ENCODE measurements at places on chromosomes 4 and X.

DNA sequence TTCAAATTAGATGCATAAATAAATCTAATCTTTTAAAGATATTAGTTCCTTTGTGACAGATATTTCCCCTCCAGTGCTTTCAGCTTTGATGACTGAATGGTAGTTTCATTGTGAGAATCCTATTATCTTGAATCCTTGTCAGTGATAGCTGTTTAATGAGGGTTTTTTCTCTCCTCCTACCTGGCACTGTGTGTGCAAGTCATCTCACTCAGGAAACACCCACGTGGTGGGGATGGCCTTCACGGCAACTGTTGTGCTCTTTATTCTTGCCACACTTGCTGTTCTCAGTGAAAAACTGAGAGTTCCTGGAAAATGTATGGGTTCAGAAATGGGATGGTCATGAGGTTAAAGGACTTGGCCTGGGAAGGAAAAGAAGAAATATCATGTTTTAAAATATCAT lies 129.9 kb downstream of the SPRY1 start:
- DNase-seq, result no peak

DNA sequence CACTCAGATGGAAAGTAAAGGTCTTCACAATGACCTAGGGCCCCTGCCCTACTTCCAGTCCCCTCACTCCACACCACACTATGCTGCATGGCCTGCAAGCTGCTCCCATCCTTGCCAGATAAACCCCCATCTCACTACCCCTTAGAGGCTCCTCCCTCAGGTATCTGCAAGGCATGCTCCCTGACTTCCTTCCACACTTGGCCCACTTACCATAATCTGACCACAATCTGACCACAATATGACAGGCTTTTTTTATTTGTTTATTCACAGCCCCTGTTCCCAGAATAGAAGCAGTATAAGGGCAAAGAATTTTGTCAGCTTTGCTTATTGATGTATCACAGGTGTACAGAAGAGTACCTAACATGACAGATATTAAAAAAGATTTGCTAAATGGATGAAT lies 124.7 kb downstream of the CAMK2D start:
- DNase-seq, result no peak

DNA sequence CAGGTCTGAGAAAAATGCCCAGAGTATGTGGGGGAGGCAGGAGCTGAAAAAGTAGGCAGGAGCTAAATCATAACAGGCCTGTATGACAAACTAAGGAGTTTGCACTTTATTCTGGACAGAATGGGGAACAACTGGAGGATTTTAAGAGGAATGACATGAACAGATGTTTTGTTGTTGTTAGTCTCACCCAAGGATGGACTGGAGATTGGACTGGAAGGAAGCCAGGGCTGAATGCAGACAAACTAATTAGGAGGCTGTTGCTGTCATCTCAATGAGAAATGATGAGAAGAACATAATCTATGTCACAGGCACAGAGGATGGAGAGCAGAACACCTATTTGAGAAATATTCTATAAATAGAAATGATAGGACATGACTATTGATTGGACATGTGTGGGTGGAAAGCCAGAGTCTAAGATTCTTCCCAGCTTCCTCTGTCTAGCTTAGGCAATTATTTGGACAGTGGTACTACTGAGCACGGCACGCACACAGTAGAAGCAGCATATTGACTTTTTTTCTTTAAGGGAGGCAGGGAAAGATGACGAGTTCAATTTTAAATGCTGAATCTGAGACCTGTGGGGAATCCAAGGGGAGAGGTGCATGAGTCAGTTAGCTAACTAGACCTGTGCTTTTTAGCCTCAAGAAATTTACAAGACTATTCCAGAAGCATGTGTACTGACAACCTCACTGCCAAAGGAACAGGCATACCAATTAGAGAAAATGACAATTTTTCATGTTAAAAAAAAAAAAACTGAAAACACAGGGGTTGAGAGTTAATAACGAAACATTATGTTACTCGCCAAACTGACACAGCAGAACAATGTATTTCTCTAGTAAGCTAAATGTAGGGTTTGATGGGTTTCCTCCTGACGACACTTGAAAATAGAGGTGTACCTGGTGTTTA lies 963 bp upstream of the USO1 start:
- DNase-seq, result peak; percentile 19

GRCh38 chr4:176883681-176884418 lies 91.1 kb upstream of the VEGFC start:
- no peak for DNase-seq

DNA sequence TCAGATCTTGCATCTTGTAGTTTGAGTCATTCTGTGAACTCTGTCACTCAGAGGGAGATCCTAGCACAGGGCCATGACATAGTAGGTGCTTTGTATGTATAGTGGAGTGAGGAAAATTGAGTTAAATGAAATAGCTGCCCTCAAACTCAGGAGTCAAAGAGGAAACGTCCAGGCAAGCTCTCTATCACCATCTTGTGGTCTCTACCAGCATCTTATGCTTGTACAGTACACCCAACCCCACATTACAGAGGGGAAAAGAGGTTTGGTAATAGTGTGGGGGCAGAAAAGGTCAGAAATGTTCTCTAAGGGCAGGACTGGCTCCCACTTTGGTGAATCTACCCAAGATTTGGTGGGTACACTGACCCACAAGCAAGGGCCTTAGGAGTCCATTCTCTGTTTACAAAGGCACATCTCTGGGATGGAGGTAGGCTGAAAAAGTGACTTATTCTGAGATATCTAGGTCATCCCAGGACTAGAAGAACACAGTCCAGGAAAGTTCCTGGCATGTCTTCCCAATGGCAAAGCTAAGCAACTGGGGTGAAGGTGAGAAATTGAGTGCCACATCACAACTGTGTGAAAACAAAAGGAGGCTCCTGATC lies 131.8 kb downstream of the OR13H1 start:
- DNase-seq, result no peak

DNA sequence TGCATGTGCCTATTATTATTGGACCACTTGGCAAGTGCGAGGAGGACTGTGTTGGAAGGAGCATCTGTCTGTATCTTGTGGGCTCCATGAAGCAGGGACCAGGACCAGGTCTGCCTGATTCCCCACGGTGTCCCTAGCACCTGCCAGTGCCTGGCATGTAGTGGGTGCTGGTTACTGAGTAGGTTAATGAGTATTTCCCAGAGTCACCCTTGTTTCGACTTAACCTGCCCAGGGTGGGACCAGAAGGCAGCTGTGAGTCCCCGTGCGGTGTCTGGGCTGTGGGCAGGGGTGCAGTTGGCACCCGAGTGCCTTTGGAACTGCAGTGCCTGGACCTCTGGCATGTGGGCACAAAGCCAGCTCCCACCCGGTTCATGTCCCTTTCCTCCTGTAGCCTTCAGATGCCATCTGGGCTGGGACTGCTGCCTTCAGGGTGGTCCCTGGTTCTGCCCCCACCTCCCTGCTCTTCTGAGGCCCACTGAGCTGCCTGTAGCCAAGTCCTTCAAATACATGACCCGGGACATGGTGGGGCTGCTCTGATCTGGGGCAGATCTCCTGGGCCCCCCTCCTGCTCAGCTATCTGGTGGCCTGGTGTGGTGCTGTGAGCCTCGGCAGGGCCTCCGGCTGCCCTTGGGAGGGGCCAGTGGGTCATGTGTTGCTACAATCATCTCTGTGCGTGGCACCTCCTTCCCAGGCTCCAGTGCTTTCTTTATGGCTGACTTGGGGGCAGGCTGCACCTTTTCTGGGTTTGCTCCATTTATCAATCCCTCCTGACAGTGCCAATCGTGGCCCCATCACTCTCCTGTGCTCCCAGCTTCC lies 53.0 kb upstream of the SORCS2 start:
- no peak for DNase-seq

DNA sequence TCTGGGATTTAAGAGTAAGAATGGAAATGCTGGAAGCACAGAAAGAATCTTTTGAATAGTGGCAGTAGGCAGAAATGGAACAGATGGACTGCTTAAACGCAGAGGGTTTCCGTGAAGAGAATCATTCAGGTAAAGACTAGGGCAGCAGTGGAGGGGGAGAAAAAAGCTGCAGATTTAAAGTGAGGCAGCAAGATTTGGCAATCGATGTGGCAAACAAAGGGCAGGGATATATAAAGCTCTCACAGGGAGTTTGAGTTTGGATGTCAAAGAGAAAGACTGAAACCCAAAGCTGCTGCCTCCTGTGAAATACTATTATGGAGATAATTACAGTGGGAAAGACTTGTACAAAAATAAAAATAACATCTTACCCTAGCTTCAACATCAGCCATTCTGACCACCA lies 384.0 kb downstream of the CENPC start:
- no peak for DNase-seq

GRCh38 chrX:9019151-9019550 lies 14.8 kb downstream of the FAM9B start:
- no peak for DNase-seq

- DNase-seq, result no peak
These were observed 101.9 kb downstream of the CT47B1 start for GRCh38 chrX:120773801-120774200.

- no peak for DNase-seq
These were observed 148.3 kb downstream of the DCTD start for GRCh38 chr4:182768838-182769237.

DNA sequence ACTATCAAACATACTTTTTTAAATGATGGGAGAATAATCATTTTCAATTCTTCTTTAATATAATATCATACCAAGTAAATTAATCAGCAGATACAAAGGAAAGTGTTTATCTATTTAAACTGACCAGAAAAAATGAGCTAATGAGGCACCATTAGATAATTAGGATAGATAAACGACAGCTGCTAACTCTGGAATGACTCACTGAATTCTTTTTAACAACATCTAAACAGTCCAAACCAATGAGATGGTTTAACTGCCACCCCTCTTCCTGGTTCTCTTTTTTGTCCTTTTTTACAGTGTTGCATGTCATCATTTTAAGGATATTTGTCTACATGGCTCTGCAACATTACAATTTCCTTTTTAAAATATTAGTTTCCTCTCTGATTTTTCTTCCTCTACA lies 41.6 kb downstream of the UNC5C start:
- no peak for DNase-seq

DNA sequence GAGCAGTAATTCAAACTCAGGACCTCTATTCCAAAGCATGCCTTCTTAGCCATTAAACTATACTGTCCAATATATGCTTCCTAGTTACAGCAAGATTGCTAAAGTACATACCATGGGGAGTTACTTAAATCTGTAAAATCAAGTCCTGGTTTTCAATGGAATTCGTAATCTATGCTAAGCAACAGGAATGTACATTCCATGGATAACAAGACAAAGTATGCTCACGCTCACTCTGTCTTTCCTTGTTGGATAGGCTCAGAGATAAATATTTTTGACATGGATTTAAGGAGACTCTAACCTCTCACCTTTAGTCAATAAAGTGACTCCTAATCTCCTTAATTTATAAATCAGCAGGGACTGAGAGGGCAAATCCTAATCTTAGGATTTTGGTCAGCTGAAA lies 47.3 kb upstream of the STK26 start:
- no peak for DNase-seq

DNA sequence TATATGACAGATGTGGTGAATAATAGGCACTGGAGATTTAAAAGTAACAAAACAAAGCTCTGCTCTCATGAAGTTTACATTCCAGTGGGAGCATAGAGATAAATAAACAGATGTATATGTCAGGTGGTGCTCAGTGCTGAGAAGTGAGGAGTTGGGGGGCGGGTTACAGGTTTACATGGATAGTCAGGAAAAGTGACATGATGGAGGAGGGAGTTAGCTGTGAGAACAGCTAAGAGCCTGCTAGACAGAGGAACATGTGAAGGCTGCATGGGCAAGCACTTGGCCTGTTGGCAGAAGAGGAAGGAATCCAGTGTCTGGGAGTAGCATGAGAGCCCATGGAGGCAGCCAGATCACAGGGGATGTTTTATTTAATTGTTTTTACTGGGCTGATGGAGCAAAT lies 10.2 kb upstream of the TMEM156 start:
- DNase-seq, result no peak

DNA sequence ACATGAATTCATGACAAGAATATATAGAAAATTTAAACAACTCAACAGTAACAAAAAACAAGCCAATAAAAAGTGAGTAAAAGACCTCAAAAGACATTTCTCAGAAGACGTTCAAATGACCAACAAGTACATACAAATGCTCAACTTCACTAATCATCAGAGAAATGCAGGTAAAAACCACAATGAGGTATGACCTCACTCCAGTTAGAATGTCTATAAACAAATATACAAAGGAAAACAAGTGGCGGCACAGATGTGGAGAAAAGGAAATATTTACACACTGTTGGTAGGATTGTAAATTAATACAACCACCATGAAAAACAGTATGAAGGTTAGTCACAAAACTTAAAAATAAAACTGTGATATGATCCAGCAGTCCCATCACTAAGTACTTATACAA lies 1033.1 kb downstream of the RAPGEF2 start:
- no peak for DNase-seq

DNA sequence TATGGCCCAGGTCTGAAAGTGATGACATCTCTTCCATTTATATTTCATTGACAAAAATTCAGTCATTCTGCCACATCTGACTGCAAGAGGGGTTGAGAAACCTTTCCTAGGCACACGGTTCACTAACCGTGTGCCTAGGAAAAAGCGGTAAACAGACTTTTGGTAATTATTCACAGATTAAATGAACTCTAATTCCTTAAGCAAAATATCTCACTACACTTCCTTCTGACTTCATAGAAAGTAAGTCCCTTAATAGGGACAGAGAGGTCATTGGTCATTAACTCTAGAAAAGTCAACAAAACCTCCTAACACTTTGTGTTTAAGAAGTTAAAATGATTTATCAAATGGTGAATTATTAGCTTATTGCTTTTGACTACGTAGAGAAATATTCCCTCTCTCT lies 205.1 kb downstream of the PDHA2 start:
- no peak for DNase-seq

- DNase-seq, result no peak
These were observed 328.6 kb upstream of the F9 start for GRCh38 chrX:139201924-139202323.

DNA sequence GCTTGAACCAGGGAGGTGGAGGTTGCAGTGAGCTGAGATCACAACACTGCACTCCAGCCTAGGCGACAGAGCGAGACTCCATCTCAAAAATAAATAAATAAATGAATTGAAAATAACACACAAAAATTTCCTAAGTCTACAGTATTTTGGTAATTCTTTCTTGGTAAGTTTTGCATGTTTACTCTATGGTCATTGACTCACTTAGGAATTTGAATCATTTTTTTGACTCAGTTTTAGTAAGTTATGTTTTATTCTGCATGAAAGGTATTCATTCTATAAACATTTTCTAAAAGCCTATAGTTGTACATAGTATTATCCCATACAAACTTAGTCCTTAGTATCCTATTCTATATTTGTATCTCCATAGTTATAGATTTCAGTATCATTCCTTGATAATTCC lies 772.9 kb upstream of the SLIT2 start:
- DNase-seq, result no peak

DNA sequence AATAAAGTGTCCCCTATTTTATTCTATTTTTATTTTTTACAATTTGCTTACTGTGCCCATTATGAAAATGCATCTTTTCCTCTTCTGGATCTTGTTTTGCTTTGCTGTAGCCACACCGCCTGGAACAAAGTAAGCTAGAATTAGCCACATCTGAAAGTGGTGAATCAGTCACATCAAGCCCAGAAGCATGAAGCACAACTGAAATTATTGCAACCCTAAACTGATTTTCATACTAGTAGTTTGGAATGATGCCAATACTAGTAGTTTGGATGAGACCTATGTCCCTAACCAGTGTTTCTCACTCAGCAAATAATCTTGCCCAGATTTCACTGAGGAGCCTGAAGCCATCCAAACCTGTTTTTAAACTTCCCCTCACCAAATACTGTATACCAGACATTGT lies 303.0 kb downstream of the EPHA5 start:
- DNase-seq, result no peak

Data from NCI-H2081 (cell line).